Activated T-helper 1 cell treated with anti-CD3 and anti-CD28 coated beads, Interleukin-12 subunit alpha, Interleukin-12 subunit beta, Interleukin-2, Interleukin-4 antibody, amounts not matched to agents 30 ng/mL and 10 ng/mL and 1 ng/mL, durations not matched to agents 14 hours and 24 hours and 36 hours (primary cell): ENCODE measurements at places on chromosomes 16 and 17.
A peak's percentile ranks its signal among the peaks of the same experiment; 100 is the strongest.

GRCh38 chr17:7027335-7027734, 4.5 kb downstream of the BCL6B start:
- H3K36me3 ChIP-seq: peaks cover 4% of the 10 kb centered on the region
- no peak overlapping the region for H3K4me3 ChIP-seq
- DNase-seq: no peak
- no peak overlapping the region for H3K27ac ChIP-seq
- H3K27me3 ChIP-seq: no peaks in the 10 kb centered on the region

GRCh38 chr17:54259476-54259875, 436.7 kb downstream of the KIF2B start:
- H3K27ac ChIP-seq: no peak overlapping the region
- no peak overlapping the region for H3K4me3 ChIP-seq
- H3K36me3 ChIP-seq: no peaks in the 10 kb centered on the region
- no peaks in the 10 kb centered on the region for H3K27me3 ChIP-seq
- DNase-seq: no peak

- H3K27me3 ChIP-seq: peaks cover 6% of the 10 kb centered on the region
- H3K36me3 ChIP-seq: no peaks in the 10 kb centered on the region
- no peak overlapping the region for H3K4me3 ChIP-seq
Observed at GRCh38 chr16:54594601-54595391, 308.2 kb upstream of the IRX3 start.

DNA sequence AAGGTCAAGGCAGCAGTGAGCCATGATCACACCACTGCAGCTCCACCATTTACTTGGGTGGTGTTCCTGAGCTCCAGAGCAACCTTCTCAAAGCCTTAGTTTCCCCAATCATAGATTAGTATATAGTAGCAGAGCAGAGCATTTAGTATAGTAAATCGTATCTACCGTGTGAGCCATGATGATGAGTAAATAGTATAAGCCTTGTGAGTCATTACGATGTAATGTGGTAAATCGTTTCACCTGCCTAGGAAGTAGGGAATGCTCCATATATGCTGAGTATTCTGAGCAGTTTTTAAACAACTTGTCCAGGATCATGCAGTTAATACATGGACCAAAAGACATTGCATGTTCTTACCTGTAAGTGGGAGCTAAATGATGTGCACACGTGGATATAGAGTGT, 66.4 kb downstream of the SCNN1B start:
- no peak for DNase-seq
- peaks cover 10% of the 10 kb centered on the region for H3K4me1 ChIP-seq
- H3K27me3 ChIP-seq: peaks cover 6% of the 10 kb centered on the region

- H3K27ac ChIP-seq: peak overlapping the region; percentile 49
- no peak overlapping the region for H3K4me3 ChIP-seq
- no peak for DNase-seq
- H3K4me1 ChIP-seq: peaks cover 60% of the 10 kb centered on the region
- H3K27me3 ChIP-seq: no peaks in the 10 kb centered on the region
- peaks cover 16% of the 10 kb centered on the region for H3K36me3 ChIP-seq
Observed at GRCh38 chr17:80718428-80718827, 173.8 kb downstream of the RPTOR start.

DNA sequence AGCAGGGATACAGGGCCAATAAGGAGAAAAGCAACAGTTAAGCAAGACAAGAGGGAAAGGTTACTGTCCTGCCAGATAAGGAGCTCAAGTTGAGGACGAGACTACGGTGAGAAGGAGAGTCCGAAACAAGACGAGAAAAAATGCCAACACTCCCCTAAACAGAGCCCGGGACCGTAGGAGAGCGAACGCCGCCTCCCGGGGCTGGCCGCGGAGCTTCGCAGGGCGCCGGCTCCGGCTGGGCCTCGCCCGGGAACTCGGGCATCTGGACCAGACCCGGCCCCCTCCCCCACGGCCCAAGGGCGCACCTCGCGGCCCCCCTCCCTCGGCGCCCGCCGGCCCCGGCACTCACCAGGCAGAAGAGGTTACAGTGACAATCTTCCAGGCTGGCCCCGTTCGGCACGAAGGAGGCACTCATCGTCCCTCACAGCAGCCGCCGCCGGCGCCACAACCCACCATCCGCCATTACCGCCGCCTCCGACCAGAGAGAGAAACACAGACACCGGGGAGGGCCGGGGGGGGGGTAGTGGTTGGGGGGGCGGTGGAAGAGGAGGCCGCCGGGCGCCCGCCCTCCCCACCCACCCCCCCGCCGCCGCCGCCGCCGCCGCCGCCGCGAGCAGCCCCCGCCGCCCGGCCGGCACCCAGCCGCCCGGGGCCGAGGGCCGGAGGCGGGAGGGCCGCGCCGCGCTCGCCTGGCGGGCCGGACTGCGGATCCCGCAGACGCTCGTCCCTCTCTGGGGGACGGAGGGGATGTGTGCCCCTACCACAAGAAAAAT, at the start of gene MED13:
Gene MED13, minus strand, starts transcription at position 488 of the 773 bp plus-strand sequence. Its CDS starts 73 bp downstream, at position 415.
- peak; percentile 48 for DNase-seq
- peaks cover 20% of the 10 kb centered on the region for H3K36me3 ChIP-seq
- peaks cover 36% of the 10 kb centered on the region for H3K4me1 ChIP-seq
- peak within 1 kb of the TSS; percentile 99 for H3K4me3 ChIP-seq
- H3K27ac ChIP-seq: peak within 1 kb of the TSS; percentile 98

DNA sequence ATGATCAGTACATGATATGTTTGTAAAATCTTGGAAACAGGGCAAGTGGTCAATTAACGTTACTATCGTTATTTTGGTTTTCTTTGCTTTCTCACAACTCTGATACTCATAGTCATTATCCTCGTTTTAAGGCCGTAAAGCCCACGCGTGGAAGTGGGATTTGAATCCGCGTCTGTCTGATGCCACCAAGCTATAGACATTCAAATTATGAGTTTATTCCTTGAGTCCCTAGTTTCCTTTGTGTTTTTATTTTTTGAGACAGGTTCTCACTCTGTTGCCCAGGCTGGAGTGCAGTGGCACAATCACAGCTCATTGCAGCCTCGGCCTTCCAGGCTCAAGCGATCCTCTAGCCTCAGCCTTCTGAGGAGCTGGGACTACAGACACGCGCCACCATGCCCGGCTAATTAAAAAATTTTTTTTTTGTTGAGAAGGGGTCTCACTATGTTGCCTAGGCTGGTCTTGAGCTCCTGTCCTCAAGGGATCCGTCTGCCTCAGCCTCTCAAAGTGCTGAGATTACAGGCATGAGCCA, 1.0 kb downstream of the DCTN5 start:
- peaks cover 36% of the 10 kb centered on the region for H3K36me3 ChIP-seq
- H3K27me3 ChIP-seq: no peaks in the 10 kb centered on the region
- peaks cover 36% of the 10 kb centered on the region for H3K4me1 ChIP-seq
- DNase-seq: no peak

DNA sequence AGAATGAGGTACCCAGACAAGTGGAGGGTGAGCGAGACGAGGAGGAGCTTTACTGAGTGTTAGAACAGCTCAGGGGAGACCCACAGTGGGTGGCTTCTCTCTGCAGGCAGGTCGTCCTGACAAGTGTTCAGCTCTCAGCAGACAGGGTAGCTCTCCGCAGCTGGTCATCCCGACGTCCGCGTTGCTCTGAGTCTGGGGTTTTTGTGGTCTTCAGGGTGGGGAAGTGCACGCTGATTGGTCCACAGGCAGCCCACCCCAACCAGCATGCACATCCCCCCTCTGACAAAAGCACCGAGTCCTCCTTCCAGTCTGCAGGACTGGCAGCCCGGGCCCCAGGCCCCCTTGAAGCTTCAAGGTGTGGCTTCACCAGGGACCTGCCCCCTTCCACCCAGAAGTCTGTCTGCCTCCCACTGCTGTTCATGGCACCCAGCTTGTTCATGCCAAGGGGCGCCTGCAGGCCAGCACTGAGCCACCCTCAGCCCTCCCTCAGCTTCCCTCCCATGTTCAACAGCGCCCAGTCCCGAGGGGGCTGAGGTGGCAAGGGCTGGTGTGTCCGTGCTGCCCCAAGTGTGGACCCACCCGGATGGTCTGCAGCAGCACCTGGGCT, 19.9 kb upstream of the WDR45B start:
- DNase-seq: no peak
- H3K4me3 ChIP-seq: no peak overlapping the region

- peaks cover 34% of the 10 kb centered on the region for H3K4me1 ChIP-seq
- peak overlapping the region; percentile 72 for H3K4me3 ChIP-seq
- H3K27ac ChIP-seq: no peak overlapping the region
- H3K27me3 ChIP-seq: peaks cover 19% of the 10 kb centered on the region
- no peaks in the 10 kb centered on the region for H3K36me3 ChIP-seq
- DNase-seq: peak; percentile 76
Observed at GRCh38 chr16:28277537-28278388, 14.6 kb upstream of the SBK1 start.

- DNase-seq: no peak
- peaks cover 2% of the 10 kb centered on the region for H3K27me3 ChIP-seq
- no peaks in the 10 kb centered on the region for H3K4me1 ChIP-seq
- H3K4me3 ChIP-seq: no peak overlapping the region
- H3K36me3 ChIP-seq: no peaks in the 10 kb centered on the region
- no peak overlapping the region for H3K27ac ChIP-seq
Observed at GRCh38 chr17:81453076-81453475, 57.8 kb downstream of the BAHCC1 start.

DNA sequence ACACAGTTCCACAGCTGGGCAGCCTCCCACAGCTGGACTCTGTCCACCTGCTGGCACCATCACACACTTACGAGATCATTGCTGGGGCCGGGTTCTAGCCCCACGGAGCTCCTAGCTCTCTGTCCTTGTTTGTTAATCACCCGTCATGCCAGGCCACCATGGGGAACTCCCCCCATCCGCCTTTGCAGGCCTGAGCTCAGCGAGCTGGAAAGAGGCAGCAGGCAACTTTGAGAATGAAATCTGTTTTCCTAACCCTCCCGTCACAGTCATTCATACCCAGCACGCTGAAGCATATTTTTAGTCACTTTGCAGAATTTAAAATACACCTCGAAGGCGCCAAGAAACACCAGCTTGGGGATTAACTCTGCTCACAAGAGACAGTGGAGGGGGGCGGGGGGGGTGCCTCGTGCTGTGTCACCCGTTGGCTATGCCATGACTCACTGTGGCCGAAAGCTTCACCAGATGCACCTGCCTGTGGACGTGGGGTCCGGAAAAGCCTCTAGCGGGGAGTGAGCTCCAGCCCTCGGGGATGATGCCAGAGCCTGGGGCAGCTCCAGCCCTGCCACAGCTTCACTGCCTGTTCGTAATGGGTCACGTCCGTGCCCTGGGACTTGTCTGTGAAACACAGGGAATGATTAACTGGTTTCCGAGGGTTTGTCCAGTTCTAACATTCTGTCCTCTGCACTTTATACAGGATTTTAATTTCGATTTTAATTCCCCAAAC, 1.4 kb upstream of the SPNS2 start:
- DNase-seq: no peak
- peaks cover 13% of the 10 kb centered on the region for H3K4me1 ChIP-seq
- no peaks in the 10 kb centered on the region for H3K36me3 ChIP-seq
- H3K27me3 ChIP-seq: peaks cover 35% of the 10 kb centered on the region

DNA sequence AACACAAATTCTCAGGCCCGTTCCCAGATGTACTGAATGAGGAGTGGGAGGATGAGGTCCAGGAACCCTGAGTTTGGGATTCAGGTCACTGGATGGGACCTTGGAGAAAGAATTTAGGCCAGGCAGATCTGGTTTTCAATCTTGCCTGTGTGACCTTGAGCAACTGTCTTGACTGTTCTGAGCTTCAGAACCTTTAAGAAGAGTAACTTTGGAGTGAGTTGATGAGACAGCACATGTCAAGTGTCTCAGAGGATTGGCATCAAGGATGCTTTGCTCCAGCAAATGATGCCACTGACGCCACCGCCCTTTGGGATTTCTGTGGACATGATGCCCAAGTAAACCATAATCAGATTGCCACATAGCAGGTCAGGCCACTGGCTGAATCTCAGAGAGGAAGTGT, 56.2 kb upstream of the DNAJA2 start:
- no peak for DNase-seq
- H3K4me3 ChIP-seq: no peak overlapping the region
- H3K36me3 ChIP-seq: no peaks in the 10 kb centered on the region
- peaks cover 2% of the 10 kb centered on the region for H3K27me3 ChIP-seq

- no peak for DNase-seq
- no peak overlapping the region for H3K4me3 ChIP-seq
- H3K36me3 ChIP-seq: peaks cover 36% of the 10 kb centered on the region
- peaks cover 29% of the 10 kb centered on the region for H3K4me1 ChIP-seq
- no peaks in the 10 kb centered on the region for H3K27me3 ChIP-seq
Observed at GRCh38 chr16:69314534-69314933, 3.4 kb downstream of the VPS4A start.

GRCh38 chr17:38565853-38566665, 39.7 kb downstream of the SRCIN1 start:
- H3K36me3 ChIP-seq: no peaks in the 10 kb centered on the region
- H3K4me3 ChIP-seq: no peak overlapping the region
- no peaks in the 10 kb centered on the region for H3K4me1 ChIP-seq
- no peak overlapping the region for H3K27ac ChIP-seq

- no peaks in the 10 kb centered on the region for H3K36me3 ChIP-seq
- H3K4me1 ChIP-seq: no peaks in the 10 kb centered on the region
- DNase-seq: no peak
- H3K27ac ChIP-seq: no peak overlapping the region
- no peak overlapping the region for H3K4me3 ChIP-seq
- peaks cover 8% of the 10 kb centered on the region for H3K27me3 ChIP-seq
Observed at GRCh38 chr16:2852731-2853507, 5.1 kb downstream of the PRSS22 start.

DNA sequence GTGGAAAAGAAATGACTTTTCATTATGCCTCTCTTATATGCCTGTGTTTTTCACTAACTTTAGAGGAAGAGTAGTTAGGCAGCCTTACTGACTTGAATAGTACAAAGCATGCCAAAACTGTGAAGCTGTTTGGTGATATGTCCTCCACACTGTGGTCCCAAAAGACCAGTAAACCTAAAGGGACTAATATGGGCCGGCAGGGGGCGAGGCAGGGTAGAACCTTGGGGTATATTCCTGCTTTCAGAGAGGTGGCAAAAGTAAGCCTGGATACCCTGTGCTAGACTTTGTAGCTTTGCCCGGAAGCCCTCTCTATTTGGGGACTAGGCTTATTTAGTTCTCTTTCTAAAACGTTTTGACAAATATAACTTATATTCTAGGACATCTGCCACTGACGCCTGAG, 36.5 kb upstream of the VWA3A start:
- H3K4me1 ChIP-seq: peaks cover 41% of the 10 kb centered on the region
- H3K4me3 ChIP-seq: peak overlapping the region; percentile 37
- H3K27me3 ChIP-seq: peaks cover 1% of the 10 kb centered on the region
- no peak for DNase-seq
- peaks cover 21% of the 10 kb centered on the region for H3K36me3 ChIP-seq

GRCh38 chr17:51763058-51763457, 395.5 kb downstream of the CA10 start:
- peaks cover 12% of the 10 kb centered on the region for H3K27me3 ChIP-seq
- H3K4me3 ChIP-seq: no peak overlapping the region
- DNase-seq: no peak
- no peaks in the 10 kb centered on the region for H3K36me3 ChIP-seq
- no peaks in the 10 kb centered on the region for H3K4me1 ChIP-seq

DNA sequence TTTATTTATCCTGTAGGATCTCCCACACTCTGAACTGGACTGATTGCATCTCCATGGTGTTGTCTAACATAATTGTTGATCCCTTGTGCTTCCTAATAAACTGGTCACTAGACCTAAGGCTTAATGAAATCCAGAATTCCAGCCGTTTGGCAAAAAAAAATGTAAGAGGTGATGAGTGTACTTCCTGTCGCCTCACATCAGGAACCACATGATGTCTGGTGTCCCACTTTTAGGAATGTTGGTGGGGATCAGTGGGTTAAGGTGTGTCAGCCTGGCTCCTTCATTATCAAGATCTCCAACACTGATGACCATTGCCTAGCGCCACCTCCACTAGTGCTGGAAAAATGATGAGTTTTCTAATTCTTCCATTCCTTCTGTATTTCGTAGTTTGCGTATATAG, 18.6 kb upstream of the LONP2 start:
- no peaks in the 10 kb centered on the region for H3K36me3 ChIP-seq
- no peak overlapping the region for H3K4me3 ChIP-seq
- DNase-seq: no peak
- H3K4me1 ChIP-seq: no peaks in the 10 kb centered on the region
